ENCODE measurements at places on chromosomes 7 and 10.

- DNase-seq: no peak
These were observed 74.8 kb upstream of the RPA3 start for GRCh38 chr7:7793249-7793648.

DNA sequence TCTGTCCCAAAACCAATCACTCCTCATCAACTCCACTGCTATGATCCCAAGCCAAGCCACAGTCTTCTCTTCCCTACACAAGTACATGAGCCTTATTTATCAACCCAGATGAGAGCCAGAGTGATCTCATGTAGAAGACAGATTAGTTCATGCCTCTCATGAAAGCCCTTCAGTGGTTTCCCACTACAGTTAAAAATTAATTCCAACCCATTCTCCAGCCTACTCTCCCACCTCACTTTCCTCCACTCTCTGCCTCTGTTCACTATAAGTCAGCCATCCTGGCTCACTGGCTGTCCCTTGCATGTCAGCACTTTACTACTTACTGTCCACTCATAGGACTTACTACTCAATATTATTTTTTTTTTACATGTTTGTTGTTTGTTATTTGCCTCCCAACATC, 67.3 kb downstream of the CACUL1 start:
- no peak for DNase-seq

DNA sequence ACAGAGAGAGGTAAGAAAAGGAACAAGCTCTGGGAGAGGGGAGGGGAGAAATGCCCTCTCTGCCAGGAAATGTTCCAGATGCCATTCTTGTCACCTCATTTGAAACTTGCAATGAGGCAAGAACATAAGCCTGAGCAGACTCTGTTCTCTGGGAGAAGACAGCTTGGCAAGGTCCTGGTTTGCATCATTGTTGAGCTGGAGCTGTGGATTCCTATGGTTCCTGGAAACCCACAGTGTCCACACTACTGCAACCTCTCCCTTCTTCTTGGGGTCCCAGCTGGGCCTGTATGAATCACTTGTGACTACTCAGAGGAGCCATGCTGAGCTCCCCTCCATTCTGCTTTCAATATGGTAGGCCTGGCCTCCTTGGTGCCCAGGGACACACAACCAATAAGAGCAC, 60.8 kb upstream of the HECTD2 start:
- DNase-seq: no peak

DNA sequence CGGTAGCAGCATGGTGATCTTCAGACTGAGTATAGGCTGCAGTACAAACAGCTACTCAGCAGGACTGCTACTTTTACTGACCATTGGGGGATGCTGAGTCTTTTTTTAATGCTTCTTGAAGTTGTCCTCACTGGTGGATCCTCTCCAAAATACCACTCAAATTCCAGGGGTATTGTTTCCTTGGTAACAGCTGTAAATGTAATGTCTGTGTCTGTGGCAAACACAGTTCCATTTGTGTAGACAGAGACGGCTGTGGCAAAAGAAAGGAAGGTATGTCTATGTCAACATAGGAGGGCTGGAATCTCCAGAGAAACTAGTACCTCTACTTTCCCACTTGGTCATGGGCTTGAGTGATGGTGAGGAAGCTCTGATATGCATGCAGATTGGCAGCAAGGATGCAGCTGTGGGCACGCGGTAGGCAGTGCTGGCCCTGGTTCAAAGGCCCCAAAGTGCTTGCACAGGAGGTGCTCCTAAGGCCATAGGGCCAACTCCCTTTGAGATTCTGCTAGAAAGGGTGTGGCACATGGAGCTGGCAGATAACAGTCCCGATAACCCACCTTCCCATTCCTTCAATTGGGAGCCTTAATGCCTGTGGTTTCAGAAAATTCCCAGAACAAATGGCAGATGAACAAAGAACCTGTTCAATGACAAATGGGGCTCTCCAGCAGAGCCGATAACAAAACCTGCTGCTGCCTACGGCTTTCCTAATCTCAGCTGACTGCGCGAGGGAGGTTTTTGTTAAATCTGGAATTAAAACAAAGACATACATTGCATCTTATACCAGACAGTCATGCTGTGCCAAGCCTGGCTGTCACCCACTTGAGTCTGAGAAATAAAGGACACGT, 43.0 kb downstream of the PKD1L1 start:
- no peak for DNase-seq

- no peak for DNase-seq
These were observed 39.6 kb upstream of the INPP5A start for GRCh38 chr10:132497861-132498561.

GRCh38 chr7:50212666-50213621, 91.6 kb upstream of the IKZF1 start:
- peak; percentile 43 for DNase-seq

DNA sequence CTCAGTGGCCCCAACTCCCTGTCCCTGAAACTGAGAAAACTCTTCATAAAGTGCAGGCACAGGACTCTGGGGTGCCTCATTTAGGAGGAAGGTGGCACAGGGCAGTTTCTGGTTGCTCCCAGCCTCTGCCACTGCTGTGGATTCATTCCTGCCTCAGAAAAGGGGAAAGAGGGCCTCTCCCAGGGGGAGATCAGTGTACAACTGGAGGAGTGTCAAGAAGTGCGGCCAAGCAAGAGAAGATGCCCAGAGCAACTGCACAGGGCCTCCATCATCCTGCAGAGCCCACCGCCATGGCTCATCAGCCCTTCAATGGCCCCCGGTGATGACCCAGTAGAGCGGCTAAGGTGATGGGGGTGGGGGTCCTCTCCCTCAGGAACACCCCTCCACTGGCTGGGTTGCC, 150.3 kb downstream of the PLXNA4 start:
- no peak for DNase-seq

DNA sequence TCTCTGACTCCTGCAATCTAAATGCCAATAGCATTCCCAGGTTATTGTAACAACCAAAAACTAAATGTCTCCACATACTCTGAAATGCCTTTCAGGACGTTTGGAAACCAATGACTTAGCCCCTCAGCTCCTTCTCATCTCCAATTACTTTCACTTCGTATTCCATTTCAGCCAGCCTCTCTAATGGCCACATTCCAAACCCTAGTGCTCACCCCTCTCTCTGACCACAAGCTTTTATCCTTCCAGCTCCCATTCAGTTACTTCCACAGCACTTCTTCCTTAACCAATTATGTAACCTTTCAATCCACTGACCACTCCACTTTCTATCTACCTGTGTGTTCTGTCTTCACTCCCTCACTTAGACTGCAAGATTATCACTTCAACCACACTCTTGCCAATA, 4.3 kb downstream of the NOC3L start:
- no peak for DNase-seq

DNA sequence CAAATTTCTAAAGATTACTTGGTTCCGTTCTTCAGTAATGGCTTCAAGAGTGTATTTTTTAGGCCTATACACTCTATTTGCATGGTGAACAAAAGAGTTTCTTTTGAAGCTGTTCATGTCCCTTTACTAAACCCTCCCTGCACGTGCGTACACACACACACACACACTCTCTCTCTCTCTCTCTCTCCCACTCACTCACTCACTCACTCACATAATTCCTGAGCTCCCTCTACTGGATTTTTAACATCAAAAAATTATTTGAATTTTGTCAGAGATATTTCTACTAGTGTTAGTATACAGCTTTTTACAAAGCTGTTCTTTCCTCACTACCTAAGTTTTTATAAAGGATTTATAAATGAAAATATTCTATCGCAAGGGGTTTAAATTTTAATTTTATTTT, 85.9 kb downstream of the UBE3C start:
- peak; percentile 6 for DNase-seq
